Effector memory CD8-positive, alpha-beta T cell (primary cell): ENCODE measurements at places on chromosomes 5 and 9.
A peak's percentile ranks its signal among the peaks of the same experiment; 100 is the strongest.

- no peak overlapping the region for H3K4me3 ChIP-seq
These were observed 84.7 kb downstream of the ST8SIA4 start for GRCh38 chr5:100818340-100818739.

- no peak overlapping the region for H3K4me3 ChIP-seq
- no peaks in the 10 kb centered on the region for H3K36me3 ChIP-seq
- H3K27ac ChIP-seq: no peak overlapping the region
- no peak for DNase-seq
These were observed 133.9 kb downstream of the ADCY2 start for GRCh38 chr5:7529880-7530279.

DNA sequence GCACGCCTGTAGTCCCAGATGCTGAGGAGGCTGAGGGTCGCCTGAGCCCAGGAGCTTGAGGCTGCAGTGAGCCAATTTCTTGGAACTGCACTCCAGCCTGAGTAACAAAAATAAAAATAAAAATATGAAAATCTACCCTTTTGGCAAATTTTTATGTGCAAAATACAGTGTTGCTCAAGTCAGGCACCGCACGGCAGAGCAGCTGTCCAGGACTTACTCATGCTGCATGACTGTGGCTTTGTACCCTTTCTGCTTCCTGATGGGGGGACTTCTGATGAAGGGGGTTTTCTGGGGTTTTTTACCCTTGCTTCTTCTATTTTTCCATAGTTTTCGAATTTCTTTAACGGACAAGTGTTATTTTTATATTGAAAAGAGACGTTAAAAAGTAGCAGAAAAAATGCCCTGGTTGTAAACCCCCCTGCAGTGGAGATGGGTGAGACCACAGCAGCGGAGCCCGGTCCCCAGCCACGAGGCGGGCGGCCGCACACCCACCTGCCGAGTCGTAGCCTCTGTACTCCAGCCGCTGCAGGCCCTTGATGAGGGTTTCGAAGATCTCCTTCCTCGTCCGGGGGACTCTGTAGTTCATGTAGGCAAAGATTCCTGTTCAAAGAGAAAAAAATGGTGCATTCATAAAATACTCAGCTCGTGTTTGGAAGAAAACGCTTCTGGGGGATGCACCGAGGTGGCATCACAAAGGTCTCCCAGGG lies 15.0 kb downstream of the GFPT2 start:
- no peak overlapping the region for H3K27ac ChIP-seq
- no peak for DNase-seq
- peaks cover 3% of the 10 kb centered on the region for H3K4me1 ChIP-seq

DNA sequence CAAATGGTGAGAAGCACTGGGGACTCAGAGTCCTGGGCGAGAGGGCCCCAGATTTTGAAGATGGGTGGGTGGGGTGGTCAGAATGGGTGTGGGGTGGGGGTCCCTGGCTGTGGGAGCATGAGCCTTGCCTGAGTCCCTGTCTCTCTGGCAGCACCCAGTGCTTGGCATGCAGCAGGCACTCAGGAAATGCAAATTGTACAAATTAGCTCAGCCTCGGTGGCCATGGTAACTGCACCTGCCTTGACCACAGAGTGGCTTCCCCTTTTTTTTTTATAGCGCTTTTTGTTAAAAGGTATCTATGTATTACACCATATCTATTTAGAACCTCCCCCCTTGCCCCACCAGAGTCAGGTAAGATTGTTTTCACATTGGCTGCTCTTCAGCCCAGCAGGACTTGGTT lies 19.2 kb upstream of the PITX1 start:
- no peak overlapping the region for H3K4me3 ChIP-seq
- no peaks in the 10 kb centered on the region for H3K4me1 ChIP-seq
- H3K27ac ChIP-seq: no peak overlapping the region
- no peaks in the 10 kb centered on the region for H3K36me3 ChIP-seq
- DNase-seq: no peak

DNA sequence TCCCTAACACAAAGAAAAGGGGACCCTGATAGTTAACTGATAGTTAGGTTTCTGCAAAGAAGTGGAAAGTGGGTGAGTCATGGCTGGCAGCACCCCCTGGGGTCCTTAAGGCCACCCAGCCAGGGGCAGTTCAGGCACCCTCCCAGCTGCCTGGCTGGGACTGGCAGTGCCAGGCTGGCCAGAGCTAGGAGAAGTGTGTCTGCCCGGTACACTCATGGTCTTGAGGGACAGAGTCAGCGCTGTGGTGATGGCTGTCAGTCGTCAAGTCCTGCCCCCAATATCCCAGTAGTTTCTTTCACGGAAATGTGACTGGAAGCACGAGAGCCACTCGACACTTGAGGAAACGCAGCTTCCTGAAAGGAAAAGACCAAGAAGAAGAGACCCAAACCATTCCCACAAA lies 22.3 kb upstream of the CNOT6 start:
- H3K36me3 ChIP-seq: no peaks in the 10 kb centered on the region
- no peak overlapping the region for H3K4me3 ChIP-seq
- H3K27me3 ChIP-seq: peaks cover 37% of the 10 kb centered on the region
- H3K4me1 ChIP-seq: peaks cover 2% of the 10 kb centered on the region
- H3K27ac ChIP-seq: no peak overlapping the region

GRCh38 chr9:98960409-98960808 lies 16.7 kb downstream of the COL15A1 start:
- H3K4me1 ChIP-seq: no peaks in the 10 kb centered on the region
- no peak overlapping the region for H3K4me3 ChIP-seq
- H3K27ac ChIP-seq: no peak overlapping the region
- DNase-seq: no peak
- peaks cover 62% of the 10 kb centered on the region for H3K27me3 ChIP-seq
- no peaks in the 10 kb centered on the region for H3K36me3 ChIP-seq

DNA sequence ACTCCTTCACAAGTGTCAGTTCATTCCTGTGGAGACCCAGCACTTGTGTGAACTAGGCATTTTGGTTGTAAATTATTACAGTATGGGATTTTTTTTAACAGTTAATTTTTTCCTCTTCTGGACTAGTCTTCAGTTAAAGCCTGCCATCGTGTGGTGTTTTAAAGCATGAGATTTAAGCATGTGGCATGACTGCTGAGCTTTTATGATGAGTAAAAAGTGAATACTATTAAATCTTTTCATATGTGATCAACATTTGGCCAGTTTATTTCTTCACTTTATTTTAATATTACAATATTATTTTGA lies 25.0 kb downstream of the LMNB1 start:
- no peak overlapping the region for H3K27ac ChIP-seq
- peak; percentile 18 for DNase-seq
- no peaks in the 10 kb centered on the region for H3K27me3 ChIP-seq
- H3K4me3 ChIP-seq: no peak overlapping the region

DNA sequence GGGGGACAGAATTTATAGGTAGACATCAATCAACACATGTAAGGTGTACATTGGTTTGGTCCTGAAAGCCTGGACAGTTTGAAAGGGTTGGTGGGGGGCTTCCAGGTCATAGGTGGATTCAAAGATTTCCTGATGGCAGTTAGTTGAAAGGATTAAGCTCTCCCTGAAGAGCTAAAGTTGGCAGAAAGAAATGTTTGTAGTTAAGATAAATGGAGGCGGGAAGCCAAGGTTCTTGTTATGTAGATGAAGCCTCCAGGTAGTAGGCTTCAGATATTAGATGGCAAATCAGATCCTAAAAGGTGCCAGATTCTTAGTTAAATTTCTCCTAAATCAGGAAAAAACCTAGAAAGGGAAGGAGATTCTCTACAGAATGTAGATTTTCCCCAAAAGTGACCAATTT lies 9.0 kb upstream of the LRRTM2 start:
- H3K36me3 ChIP-seq: no peaks in the 10 kb centered on the region
- no peak overlapping the region for H3K27ac ChIP-seq
- H3K27me3 ChIP-seq: no peaks in the 10 kb centered on the region

DNA sequence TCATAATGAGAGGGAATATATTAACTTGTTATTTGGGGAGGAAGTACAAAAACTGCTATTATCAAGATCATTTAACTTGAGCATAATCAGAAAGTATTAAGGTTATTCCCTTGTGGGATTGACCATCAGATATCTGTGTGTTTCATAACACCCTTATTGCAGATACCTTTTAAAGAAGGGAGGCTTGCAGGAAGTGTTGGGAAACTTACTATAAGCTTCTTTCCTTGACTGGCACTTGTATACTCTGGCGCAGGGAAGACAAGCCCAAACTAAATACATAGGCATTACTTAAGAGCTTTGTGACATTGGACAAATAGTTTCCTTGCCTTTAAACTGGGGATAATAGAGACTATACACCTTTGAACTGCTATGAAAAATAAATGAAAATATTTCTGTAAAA lies 50.9 kb downstream of the PIK3R1 start:
- peaks cover 11% of the 10 kb centered on the region for H3K36me3 ChIP-seq
- peak overlapping the region; percentile 10 for H3K4me3 ChIP-seq
- H3K27me3 ChIP-seq: no peaks in the 10 kb centered on the region
- DNase-seq: no peak
- H3K27ac ChIP-seq: peak overlapping the region; percentile 30

DNA sequence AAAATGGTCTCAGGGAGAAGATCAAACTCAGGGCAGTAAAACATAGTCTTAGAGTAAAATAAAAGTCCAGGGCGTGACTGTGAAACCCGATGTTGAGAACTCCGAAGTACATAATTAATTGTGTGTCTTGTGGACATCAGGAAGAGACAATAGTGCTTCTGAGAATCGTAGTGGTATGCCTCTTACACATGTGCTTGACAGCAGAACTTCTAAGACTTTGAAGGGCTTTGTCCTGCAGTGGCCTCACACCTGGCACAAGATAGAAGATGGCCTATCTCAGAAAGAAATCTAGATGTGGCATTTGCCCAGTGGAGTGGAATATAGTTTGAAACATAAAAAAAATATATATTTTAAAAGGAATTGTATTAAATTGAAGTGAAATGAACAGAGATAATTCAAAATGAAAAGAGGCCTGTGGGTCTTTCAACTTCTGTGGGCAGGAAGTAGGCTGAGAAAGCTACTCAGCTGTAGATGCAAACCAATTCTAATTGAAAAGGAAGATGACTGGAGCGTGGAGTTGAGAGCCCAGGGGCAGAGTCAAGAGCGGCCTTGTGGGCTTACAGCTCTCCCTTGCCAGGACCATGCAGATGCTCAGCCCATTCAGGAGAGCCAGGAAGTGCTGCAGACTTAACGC lies 468.4 kb downstream of the KDM4C start:
- DNase-seq: no peak
- H3K4me3 ChIP-seq: no peak overlapping the region
- peaks cover 39% of the 10 kb centered on the region for H3K27me3 ChIP-seq
- no peaks in the 10 kb centered on the region for H3K4me1 ChIP-seq
- no peak overlapping the region for H3K27ac ChIP-seq
